NCI-H1417 (cell line): ENCODE measurements at places on chromosomes 5 and 9.

- DNase-seq = no peak
Measured at GRCh38 chr9:109323771-109324170, 2.9 kb upstream of the EPB41L4B start.

- DNase-seq = no peak
Measured at GRCh38 chr9:18405240-18405639, 68.7 kb upstream of the ADAMTSL1 start.

DNA sequence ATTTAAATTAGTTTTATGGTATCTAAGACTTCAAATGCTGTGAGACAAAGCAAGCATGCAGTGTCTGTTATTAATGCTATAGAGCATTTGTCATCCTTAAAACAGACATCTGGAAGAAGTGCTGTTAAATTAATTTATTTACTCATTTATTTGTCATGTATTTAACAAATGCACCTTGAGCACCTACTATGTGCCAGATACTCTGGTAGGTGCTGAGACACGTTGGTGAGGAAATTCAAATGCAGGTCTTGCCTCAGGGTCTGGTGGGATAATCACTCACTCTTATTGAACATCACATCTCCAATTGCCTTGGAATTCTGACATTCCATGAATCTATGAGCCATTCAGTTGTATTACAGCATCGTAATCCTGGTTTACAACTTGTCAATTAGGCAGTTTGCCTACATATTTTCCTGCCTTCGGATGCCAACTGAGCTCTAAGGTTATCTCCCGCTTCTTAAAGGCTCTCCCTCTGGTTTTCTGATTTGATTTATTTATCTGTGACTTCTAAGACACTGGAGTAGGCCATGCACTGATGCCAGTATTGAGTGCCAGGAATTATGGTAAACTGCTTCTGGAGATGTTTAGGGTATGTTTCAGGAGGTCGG lies 56.0 kb upstream of the RPS23 start:
- no peak for DNase-seq

GRCh38 chr5:143279698-143280097 lies 123.8 kb downstream of the NR3C1 start:
- DNase-seq = no peak

DNA sequence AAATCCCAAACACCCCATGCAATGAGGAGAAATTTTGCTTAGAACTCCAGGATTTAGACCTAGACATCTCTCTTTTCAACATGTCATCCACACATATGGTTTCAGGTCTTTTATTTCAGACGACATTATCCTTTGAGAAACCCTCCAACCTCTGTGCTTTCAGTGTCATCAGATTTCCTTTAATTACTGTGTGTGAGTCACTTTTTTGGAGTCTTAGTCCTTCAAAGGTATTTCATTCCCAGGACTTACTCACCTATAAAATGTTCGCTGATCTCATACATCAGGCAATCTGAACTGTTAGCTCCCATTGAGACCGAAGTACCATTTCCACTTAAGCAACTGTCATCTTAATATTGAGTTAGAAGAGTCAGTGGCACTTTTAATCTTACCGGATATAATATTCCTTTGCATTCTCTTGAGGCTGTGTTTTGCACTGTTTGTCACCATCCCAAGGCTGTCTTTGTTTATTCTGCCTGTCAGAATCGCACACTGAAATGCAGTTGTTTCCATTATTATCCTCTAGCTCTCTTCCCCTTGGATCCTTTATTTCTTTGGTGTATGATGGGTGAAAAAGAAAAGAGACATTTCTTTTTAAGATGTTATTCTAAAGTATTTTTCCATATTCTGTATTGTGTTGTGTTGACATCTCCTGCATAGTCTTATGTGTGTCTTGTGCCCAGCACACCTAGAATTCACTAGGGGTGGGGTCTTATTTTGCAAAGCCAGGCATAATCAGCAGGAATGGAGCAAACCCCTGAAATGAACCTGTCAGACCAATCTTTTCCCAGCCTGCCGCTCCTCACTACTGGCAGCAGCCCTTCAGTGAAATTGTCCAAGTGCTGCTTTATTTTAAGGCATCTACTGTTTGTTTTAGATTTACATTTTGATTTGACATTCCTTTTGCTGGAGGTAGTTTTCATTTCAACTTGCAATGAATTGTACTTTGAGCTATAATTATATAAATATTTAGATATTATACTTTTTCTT lies 155.4 kb downstream of the PAM start:
- DNase-seq = no peak

- DNase-seq = no peak
Measured at GRCh38 chr9:83106263-83106662, 43.3 kb upstream of the RASEF start.

DNA sequence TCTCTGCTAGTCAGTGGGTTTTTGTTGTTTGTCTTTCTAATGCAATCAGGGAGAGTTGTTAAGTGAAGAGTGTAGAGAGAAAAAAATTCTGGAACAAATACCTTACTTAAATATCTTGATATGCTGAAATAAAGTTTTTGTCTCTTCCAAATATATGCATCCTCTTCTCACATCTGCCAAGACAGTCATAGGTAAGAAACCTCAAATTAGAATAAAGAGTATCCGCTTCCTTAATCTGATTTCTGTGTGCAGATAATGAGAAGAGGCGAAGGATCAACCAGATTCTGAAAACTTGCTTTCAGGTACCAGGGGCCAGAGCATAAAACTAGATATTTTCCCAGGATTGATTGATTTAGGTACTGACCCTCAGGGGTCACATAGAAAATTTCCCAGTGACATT lies 11.3 kb upstream of the IL6ST start:
- no peak for DNase-seq
